Calu3 (cell line): ENCODE measurements at places on chromosomes 1 and 21. TPM values are rescaled to one million over a fixed set of nuclear protein-coding genes. Genes with fewer than 3 reads are reported as not detected.

The GBP7 gene
- total RNA-seq = 0.19 and 0.24 TPM in 2 replicates

The SYNC gene
- total RNA-seq = 0.19 and 0.51 TPM in 2 replicates

The TNFRSF25 gene
- 6.4 and 10.1 TPM in 2 replicates for total RNA-seq

DNA sequence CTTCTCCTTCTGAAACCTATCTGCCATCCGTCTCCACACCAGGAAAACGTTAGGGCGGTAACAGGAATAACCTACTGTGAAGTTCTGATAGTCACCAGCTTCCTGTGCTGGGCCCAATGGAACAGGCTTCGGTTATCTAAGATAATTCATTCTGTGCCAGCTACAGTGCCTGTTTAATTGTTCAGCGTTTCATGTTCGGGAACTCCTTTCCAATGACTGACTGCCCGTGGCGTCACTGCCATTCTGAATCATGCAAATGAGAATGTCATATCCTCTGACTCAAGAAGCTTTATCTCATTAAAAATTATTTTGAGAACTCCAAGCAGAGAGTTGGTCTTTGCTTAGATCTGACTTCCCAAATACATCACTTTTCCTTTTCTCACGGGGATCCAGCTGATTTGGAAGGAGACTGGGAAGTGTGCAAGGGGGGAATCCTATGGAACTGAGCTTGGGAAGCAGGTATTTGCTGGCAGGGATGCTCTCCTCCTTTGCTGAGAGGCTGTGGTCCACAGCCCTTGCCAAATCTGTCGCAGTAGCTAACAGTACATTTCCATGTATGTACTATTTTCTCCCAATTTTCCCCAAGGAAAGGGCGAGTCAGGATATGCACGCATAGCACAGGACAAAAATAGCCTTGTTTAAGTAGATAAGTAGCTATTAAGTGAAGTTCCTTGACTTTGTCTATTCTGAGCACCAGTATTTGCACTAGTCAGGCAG lies 358.7 kb downstream of the LTN1 start:
- no peak for DNase-seq
- H3K27ac ChIP-seq = no peak overlapping the region
- H3K36me3 ChIP-seq = no peaks in the 10 kb centered on the region
- no peaks in the 10 kb centered on the region for H3K27me3 ChIP-seq
- peaks cover 36% of the 10 kb centered on the region for H3K4me1 ChIP-seq
- H3K4me3 ChIP-seq = no peak overlapping the region

DNA sequence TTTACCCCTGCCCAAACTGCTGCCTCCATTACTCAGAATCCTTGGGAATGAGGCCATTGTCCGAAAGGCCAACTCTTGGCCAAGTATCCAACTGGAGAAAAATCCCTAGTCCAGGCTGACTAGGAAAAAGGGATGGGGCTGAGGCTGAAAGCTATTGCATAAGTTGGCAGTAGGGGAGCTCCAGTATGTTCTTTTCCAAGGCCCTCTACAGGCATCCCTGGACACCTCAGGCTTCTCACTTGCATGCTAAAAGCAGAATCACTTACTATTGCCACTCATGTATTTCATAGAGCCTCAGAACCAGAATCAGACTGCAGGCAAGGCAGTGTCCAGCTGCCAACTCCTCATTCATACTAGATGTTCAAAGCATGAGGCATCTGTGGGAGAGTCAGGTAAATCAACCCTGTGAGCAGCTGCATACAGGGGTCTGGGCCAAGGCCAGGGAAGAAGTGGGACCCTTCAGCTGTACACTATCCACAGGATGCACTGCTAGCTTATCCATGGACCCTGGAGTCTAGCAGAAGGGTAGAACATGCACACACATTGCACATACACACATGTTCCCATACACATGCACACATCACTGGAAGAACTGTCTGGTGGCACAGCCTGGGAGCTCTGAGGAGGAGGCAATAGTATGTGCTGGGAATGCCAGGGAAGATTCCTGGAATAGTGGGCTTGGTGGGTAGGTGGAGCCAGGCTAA lies 195.3 kb downstream of the C1orf94 start:
- DNase-seq = no peak
- H3K4me1 ChIP-seq = no peaks in the 10 kb centered on the region
- H3K27ac ChIP-seq = no peak overlapping the region

DNA sequence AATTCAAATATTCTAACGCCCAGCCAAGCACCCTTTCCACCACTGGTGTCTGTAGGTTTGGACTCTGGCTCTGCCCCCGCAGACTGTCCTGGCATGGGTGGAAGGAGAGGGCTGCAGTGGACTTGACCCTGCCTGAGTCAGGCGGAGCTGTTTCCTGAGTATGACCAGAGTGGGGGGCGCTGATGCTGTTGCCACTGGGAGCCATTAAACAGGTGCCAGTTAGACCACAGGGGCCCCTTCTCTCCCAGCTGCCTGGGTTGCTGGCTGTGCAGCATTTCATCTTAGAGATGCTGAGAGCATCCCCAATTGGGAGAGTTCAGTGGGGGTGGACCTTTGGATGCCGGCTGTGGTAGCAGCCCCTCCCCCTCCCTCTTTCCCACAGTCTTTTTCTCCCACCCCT lies 539.5 kb downstream of the MATN1 start:
- H3K4me1 ChIP-seq = no peaks in the 10 kb centered on the region
- H3K4me3 ChIP-seq = no peak overlapping the region
- no peak overlapping the region for H3K27ac ChIP-seq

- no peak overlapping the region for H3K27ac ChIP-seq
- no peaks in the 10 kb centered on the region for H3K27me3 ChIP-seq
- peaks cover 19% of the 10 kb centered on the region for H3K4me1 ChIP-seq
- peak overlapping the region; percentile 47 for H3K4me3 ChIP-seq
- DNase-seq = no peak
Measured at GRCh38 chr1:6386371-6386949, 7.1 kb downstream of the ACOT7 start.

DNA sequence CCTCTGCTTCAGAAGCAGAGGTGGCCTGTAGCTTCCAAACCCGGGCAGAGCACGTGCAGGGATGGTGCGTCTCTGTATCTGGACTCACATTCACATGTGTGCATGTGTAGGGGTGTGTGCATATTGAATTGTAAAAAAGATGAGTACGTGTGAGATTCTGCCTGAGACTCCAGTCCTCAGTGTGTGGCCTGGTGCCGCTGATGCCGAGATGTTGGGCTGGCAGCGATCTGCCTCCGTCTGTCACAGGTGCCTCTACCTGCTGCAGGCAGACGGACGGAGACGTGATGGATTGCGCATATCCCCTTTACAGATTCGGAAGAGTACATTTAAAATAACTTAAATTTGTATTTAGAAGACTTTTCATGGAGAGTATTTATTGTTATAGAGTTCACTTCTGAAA lies 53.6 kb downstream of the ADARB1 start:
- H3K4me3 ChIP-seq = no peak overlapping the region
- peaks cover 11% of the 10 kb centered on the region for H3K4me1 ChIP-seq
- H3K27ac ChIP-seq = no peak overlapping the region
- no peaks in the 10 kb centered on the region for H3K36me3 ChIP-seq
- no peak for DNase-seq
- peaks cover 41% of the 10 kb centered on the region for H3K27me3 ChIP-seq

DNA sequence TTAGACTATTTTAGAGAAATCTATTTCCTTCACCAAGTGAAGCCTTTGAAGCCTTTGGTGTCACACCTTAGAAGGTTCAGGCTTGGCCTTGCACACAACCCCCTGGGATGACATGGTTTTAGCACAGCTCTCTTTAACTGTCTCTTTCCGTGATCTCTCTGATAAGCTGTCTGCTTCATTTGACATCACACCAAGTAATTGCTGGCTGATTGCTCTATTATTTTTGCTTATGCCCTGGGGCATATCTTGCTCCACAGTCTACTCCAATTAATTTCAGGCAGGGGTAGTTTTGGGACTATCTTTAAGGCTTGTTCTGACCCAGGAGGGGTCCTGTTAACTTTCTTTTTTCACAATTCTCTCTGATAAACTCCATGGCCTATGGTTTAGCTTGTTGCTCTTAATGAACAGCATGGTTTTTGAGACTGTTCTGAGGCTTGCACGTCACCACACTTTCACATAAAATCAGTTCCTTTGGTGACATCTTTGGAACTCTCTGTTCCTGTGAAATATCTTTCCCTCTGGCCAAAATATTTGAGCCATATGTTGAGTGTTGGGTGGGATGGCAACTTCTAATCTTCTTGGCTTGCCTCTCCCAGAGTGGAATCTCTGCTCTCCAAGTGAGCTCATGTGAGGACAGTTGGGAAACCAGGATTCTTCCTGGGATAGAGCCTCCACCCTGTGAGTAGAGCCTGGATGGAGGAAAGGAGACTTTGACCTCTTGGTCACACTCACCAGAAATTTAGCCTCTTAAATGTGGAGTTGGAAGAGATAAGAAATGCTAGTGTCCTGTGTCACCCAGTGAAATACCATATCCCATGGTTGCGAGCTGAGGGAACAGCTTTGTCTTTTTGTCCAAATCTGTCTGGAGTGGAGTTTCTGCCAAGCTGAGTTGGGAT lies 63.6 kb downstream of the MAP3K21 start:
- H3K4me3 ChIP-seq = no peak overlapping the region
- peaks cover 9% of the 10 kb centered on the region for H3K4me1 ChIP-seq
- H3K36me3 ChIP-seq = no peaks in the 10 kb centered on the region
- no peak overlapping the region for H3K27ac ChIP-seq

DNA sequence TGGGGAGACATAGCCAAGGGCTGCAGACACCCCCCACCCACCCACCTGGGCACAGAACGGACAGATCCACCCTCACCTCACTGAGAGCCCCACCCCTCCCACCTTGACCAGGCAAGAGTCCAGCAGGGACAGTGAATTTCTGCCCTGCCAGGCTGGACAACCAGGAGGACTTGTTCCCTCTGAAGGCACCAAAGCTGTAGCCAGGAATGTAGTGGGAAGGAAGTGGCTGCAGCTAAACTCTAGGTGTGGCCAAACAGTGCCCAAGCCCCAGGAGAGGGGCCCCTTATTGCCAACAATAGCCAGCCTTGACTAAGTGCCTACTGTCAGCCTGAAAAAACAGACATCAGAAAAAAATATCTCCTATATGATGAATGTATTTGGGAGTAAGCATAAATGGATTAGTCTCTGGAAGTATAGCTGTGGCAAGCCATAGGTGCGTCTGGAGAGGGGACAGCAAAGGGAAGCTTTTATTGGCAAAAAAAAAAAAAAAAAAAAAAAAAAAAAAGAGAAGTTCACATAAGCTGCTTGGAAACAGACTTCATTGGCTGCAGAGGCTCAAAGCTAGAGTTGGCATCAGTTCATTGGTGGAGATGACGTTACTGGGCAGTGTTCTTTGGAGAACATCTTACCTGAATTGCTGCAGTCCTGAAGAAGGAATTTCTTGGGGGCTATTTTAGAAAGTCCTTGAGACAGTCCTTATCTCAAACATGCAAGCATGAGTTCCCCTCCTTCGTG lies 64.1 kb upstream of the TMEM51 start:
- H3K4me3 ChIP-seq = peak overlapping the region; percentile 73
- H3K36me3 ChIP-seq = peaks cover 6% of the 10 kb centered on the region
- H3K27ac ChIP-seq = peak overlapping the region; percentile 95
- peaks cover 41% of the 10 kb centered on the region for H3K4me1 ChIP-seq

GRCh38 chr1:247218121-247218651 lies 37.7 kb upstream of the VN1R5 start:
- no peaks in the 10 kb centered on the region for H3K27me3 ChIP-seq
- DNase-seq = no peak
- H3K4me3 ChIP-seq = no peak overlapping the region
- H3K27ac ChIP-seq = no peak overlapping the region

GRCh38 chr1:37718901-37719571 lies 26.7 kb downstream of the CDCA8 start:
- H3K4me1 ChIP-seq = no peaks in the 10 kb centered on the region
- H3K27me3 ChIP-seq = no peaks in the 10 kb centered on the region
- H3K4me3 ChIP-seq = no peak overlapping the region
- no peaks in the 10 kb centered on the region for H3K36me3 ChIP-seq
- H3K27ac ChIP-seq = no peak overlapping the region

The CD5L gene
- not detected in 2 replicates for total RNA-seq

The NES gene
- total RNA-seq = 6.1 and 7.4 TPM in 2 replicates

- no peaks in the 10 kb centered on the region for H3K36me3 ChIP-seq
- no peak for DNase-seq
- peaks cover 17% of the 10 kb centered on the region for H3K4me1 ChIP-seq
- H3K27ac ChIP-seq = no peak overlapping the region
Measured at GRCh38 chr1:12148958-12149790, 17.6 kb upstream of the TNFRSF1B start.

DNA sequence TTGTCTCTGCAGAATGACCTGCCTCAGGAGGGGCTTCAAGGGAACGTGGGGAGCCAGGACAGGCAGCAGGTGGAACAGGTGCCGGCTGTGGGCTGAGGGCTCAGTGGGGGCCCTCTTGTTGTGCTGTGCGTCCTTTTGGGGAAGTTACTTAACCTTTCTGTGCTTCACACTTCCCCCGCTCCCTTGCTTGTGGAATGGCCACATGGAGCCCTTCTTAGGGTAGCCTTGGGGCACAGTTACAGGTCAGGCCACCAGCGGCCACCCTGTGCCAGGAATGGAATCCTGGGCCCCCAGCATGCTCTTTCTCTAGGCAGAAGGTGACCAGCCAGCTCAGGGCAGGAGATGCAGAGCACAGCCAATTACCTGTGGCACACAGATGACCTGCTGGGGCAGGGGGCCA lies 2.6 kb downstream of the IKBKE start:
- H3K27me3 ChIP-seq = no peaks in the 10 kb centered on the region
- H3K4me1 ChIP-seq = peaks cover 39% of the 10 kb centered on the region
- H3K27ac ChIP-seq = no peak overlapping the region
- peak overlapping the region; percentile 74 for H3K4me3 ChIP-seq
- H3K36me3 ChIP-seq = peaks cover 73% of the 10 kb centered on the region
- DNase-seq = no peak

GRCh38 chr1:2788506-2789163 lies 12.9 kb downstream of the TTC34 start:
- H3K36me3 ChIP-seq = no peaks in the 10 kb centered on the region
- no peak overlapping the region for H3K27ac ChIP-seq
- no peak overlapping the region for H3K4me3 ChIP-seq
- H3K27me3 ChIP-seq = peaks cover 29% of the 10 kb centered on the region
- DNase-seq = no peak

GRCh38 chr1:236039740-236040685 lies 24.9 kb downstream of the NID1 start:
- H3K36me3 ChIP-seq = no peaks in the 10 kb centered on the region
- H3K27me3 ChIP-seq = no peaks in the 10 kb centered on the region
- H3K27ac ChIP-seq = no peak overlapping the region
- DNase-seq = no peak
- H3K4me3 ChIP-seq = no peak overlapping the region
- H3K4me1 ChIP-seq = no peaks in the 10 kb centered on the region
